ENCODE measurements at places on chromosomes 1 and 21. TPM values are rescaled to one million over a fixed set of nuclear protein-coding genes. Genes with fewer than 3 reads are reported as not detected.

Gene SHISAL2A
- total RNA-seq: 25.9 TPM

Gene CFHR5
- not detected for total RNA-seq

Gene DSCAM
- not detected for total RNA-seq

Gene OR10J1
- total RNA-seq: not detected

Gene RHD
- not detected for total RNA-seq

Gene RPF1
- total RNA-seq: 42.5 TPM

Gene TSNAX
- total RNA-seq: 42.5 TPM

Gene C1orf174
- 25.3 TPM for total RNA-seq

Gene PCNX2
- total RNA-seq: 29.5 TPM

Gene LACTBL1
- total RNA-seq: not detected

Gene CNR2
- 0.29 TPM for total RNA-seq

Gene LAX1
- total RNA-seq: 17.4 TPM

Gene ANKRD35
- not detected for total RNA-seq

Gene NBPF4
- total RNA-seq: not detected

Gene SYT6
- total RNA-seq: not detected

Gene ARHGEF11
- total RNA-seq: 30.7 TPM

Gene GPR61
- 0.50 TPM for total RNA-seq

Gene PLXNA2
- 0.43 TPM for total RNA-seq

Gene NLRP3
- 4.1 TPM for total RNA-seq

Gene TFAP2E
- total RNA-seq: 0.70 TPM

Gene S100PBP
- total RNA-seq: 88.4 TPM

Gene HLCS
- 14.3 TPM for total RNA-seq

Gene UBXN10
- 0.58 TPM for total RNA-seq

Gene KRTAP10-9
- not detected for total RNA-seq

Gene C8B
- total RNA-seq: not detected

Gene LMOD1
- not detected for total RNA-seq

Gene WLS
- not detected for total RNA-seq

Gene TEX38
- total RNA-seq: not detected

Gene LRRC71
- total RNA-seq: not detected

Gene RAB25
- 0.81 TPM for total RNA-seq

Gene ITPKB
- 65.8 TPM for total RNA-seq

Gene WNT3A
- not detected for total RNA-seq

Gene HCRTR1
- not detected for total RNA-seq

Gene IL24
- 0.33 TPM for total RNA-seq

Gene PLPPR4
- not detected for total RNA-seq

Gene SPRR5
- not detected for total RNA-seq

Gene COL11A1
- total RNA-seq: not detected

Gene TCEANC2
- 10.6 TPM for total RNA-seq

Gene RGS1
- total RNA-seq: 19.9 TPM

Gene HEYL
- total RNA-seq: not detected

Gene FAM110D
- total RNA-seq: not detected

Gene LCE4A
- total RNA-seq: not detected

Gene KCNQ4
- 0.43 TPM for total RNA-seq

Gene SEMA6C
- 3.8 TPM for total RNA-seq

Gene CFHR1
- not detected for total RNA-seq

Gene AGO3
- 23.0 TPM for total RNA-seq

Gene GFI1
- 41.3 TPM for total RNA-seq

Gene G0S2
- 1.1 TPM for total RNA-seq

Gene FAAH
- total RNA-seq: 6.2 TPM

Gene CELA3A
- not detected for total RNA-seq

Gene PKNOX1
- total RNA-seq: 27.8 TPM

Gene RAB3B
- 0.08 TPM for total RNA-seq

Gene SV2A
- 17.7 TPM for total RNA-seq

Gene EFNA3
- 4.2 TPM for total RNA-seq

Gene FCRL1
- total RNA-seq: not detected

Gene LCE1E
- total RNA-seq: not detected

Gene OR10K1
- total RNA-seq: not detected

Gene C1orf141
- not detected for total RNA-seq

Measured in activated naive CD4-positive, alpha-beta T cell treated with anti-CD3 and anti-CD28 coated beads, Interleukin-2, amount 10 ng/mL, durations not matched to agents 5 hours and 36 hours (primary cell).